CD4-positive, alpha-beta T cell (primary cell): ENCODE measurements at places on chromosomes 5 and 9. TPM values are rescaled to one million over a fixed set of nuclear protein-coding genes. Genes with fewer than 3 reads are reported as not detected.
A peak's percentile ranks its signal among the peaks of the same experiment; 100 is the strongest.

The PCDH12 gene
- total RNA-seq = not detected

The PCDHB14 gene
- not detected for total RNA-seq

The PCDHGA1 gene
- total RNA-seq = not detected

DNA sequence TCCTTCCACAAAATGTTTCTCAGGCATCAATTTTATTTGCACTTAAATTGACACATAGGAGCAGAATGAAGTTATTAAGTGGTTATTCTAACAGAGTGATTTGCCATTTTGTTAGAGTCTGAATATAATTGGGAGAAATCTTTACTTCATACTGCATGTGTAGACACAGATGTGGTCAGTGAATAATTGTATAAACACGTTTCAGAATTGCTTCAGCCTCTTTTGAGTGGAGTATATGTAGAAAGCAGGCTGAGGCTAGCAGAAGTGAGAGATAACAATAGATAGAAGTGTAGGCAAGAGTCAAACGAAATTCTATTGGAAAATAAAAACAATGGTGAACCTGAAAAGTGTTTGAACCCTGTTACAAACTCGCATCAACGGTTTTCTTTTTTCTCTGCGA is 270.7 kb downstream of the TMEM167A start:
- H3K4me3 ChIP-seq = no peak overlapping the region
- H3K27me3 ChIP-seq = no peaks in the 10 kb centered on the region
- H3K27ac ChIP-seq = no peak overlapping the region

- H3K4me1 ChIP-seq = peaks cover 3% of the 10 kb centered on the region
- peak; percentile 46 for DNase-seq
- no peaks in the 10 kb centered on the region for H3K36me3 ChIP-seq
- peaks cover 11% of the 10 kb centered on the region for H3K27me3 ChIP-seq
- H3K4me3 ChIP-seq = no peak overlapping the region
These were observed 83.5 kb upstream of the RUSC2 start for GRCh38 chr9:35406183-35406959.

GRCh38 chr5:54021431-54022164 is 288.8 kb downstream of the ARL15 start:
- DNase-seq = no peak
- H3K4me3 ChIP-seq = no peak overlapping the region
- H3K36me3 ChIP-seq = no peaks in the 10 kb centered on the region
- H3K4me1 ChIP-seq = peaks cover 5% of the 10 kb centered on the region

DNA sequence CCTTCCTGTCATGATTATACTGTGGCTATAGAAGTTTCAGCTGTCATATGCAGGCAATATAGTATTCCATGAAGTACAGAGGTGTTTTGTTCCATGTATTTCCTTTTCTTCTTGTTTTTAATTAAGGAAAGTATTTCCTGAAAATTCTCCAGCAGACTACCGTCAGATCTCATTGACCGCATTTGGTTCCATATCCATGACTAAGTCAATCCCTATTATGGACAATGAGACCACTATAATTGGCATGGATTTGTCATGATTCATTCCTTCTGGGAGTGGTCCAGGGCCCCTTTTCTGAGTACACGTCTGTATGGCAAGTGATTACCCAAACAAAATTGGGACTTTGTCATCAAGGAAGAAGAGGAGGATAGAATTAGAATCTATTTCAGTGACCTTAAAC is 283.2 kb upstream of the CLINT1 start:
- H3K27me3 ChIP-seq = no peaks in the 10 kb centered on the region
- H3K4me1 ChIP-seq = no peaks in the 10 kb centered on the region
- H3K4me3 ChIP-seq = no peak overlapping the region
- H3K36me3 ChIP-seq = no peaks in the 10 kb centered on the region
- no peak for DNase-seq

DNA sequence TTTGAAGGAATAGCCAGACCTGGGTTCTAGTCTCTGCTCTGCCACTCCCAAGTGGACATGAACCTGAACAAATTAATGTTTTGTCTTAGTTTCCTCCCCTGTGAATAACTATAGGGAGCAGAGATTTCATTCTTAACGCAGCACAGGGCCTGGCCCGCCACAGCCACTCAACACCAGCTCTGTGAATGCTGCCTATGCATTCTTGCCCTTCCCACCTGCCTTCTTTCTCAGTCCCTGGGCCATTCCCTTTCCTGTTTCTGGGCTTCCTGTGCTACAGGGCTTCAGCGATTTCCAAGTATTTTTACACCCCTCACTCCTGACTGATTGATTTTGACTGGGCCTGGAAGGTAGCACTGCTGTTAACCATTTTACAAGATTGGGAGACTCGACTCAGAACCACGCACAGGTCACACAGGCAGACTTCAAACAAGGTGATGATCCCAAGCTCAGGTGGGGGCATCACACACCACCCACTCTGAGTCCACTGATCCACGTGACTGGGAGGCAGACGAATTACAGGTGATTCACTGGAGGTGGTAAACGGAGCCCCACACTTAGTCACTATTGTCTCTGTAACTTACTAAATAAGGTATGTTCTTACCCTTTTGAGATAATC is 21.4 kb downstream of the PTPN3 start:
- no peak for DNase-seq
- no peaks in the 10 kb centered on the region for H3K36me3 ChIP-seq
- H3K4me3 ChIP-seq = no peak overlapping the region
- H3K4me1 ChIP-seq = no peaks in the 10 kb centered on the region
- H3K27ac ChIP-seq = no peak overlapping the region

- H3K27me3 ChIP-seq = no peaks in the 10 kb centered on the region
- H3K36me3 ChIP-seq = no peaks in the 10 kb centered on the region
- no peak for DNase-seq
- H3K4me1 ChIP-seq = no peaks in the 10 kb centered on the region
- no peak overlapping the region for H3K27ac ChIP-seq
These were observed 15.7 kb downstream of the KIAA1958 start for GRCh38 chr9:112502175-112502946.

GRCh38 chr9:120902569-120903535 is 23.7 kb downstream of the TRAF1 start:
- H3K4me1 ChIP-seq = peaks cover 73% of the 10 kb centered on the region
- H3K36me3 ChIP-seq = peaks cover 44% of the 10 kb centered on the region
- peak overlapping the region; percentile 93 for H3K27ac ChIP-seq
- H3K4me3 ChIP-seq = no peak overlapping the region
- H3K27me3 ChIP-seq = no peaks in the 10 kb centered on the region

DNA sequence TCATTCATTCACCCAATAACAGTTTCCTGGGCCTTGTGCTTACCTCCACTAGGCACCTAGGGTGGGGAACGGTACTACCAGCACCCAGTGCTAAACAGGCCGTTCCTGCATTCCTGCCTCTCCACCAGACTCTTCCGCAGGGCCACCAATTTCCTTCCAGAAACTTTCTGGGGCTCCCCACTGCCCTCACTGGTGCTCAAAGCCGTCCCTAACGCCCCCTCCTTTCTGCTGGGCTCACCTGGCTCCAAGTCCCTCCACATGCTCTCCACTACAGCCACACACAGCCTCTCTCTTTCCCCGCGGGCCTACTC is 1.4 kb downstream of the PHF19 start:
- peak overlapping the region; percentile 64 for H3K4me3 ChIP-seq
- H3K27me3 ChIP-seq = no peaks in the 10 kb centered on the region
- no peak for DNase-seq
- H3K4me1 ChIP-seq = peaks cover 77% of the 10 kb centered on the region
- H3K27ac ChIP-seq = peak overlapping the region; percentile 93

DNA sequence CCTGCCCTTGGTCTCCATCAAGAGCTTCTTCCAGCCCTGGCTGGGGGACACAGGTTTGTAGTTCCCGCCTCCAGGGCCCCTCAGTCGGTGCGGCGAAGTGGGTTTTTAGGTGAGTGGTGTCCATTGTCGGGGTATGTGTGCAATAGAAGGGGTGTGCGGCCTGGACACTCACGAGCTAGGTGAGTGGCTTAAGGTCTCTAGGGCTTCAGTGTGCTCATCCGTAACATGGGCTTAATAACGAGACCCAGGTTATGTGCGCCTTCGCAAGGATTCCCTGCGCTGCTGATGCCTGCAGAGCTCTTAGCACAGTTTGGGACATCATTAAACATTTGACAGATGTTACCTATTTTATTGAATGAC is 656 bp downstream of the CEP78 start:
- no peak for DNase-seq
- H3K27me3 ChIP-seq = no peaks in the 10 kb centered on the region
- peaks cover 30% of the 10 kb centered on the region for H3K4me1 ChIP-seq
- H3K27ac ChIP-seq = no peak overlapping the region
- peak overlapping the region; percentile 75 for H3K4me3 ChIP-seq
- H3K36me3 ChIP-seq = peaks cover 7% of the 10 kb centered on the region
